ENCODE measurements at places on chromosomes 7 and 10. TPM values are rescaled to one million over a fixed set of nuclear protein-coding genes. Genes with fewer than 3 reads are reported as not detected.

- no peak for DNase-seq
Measured at GRCh38 chr7:43625980-43626379, 43.1 kb downstream of the STK17A start.

The ERVW-1 gene
- not detected for total RNA-seq

- no peak for DNase-seq
Measured at GRCh38 chr10:86868353-86868752, 89.1 kb downstream of the MMRN2 start.

The ITGB8 gene
- total RNA-seq, result 15.4 TPM

The KLF14 gene
- total RNA-seq, result 0.72 TPM

DNA sequence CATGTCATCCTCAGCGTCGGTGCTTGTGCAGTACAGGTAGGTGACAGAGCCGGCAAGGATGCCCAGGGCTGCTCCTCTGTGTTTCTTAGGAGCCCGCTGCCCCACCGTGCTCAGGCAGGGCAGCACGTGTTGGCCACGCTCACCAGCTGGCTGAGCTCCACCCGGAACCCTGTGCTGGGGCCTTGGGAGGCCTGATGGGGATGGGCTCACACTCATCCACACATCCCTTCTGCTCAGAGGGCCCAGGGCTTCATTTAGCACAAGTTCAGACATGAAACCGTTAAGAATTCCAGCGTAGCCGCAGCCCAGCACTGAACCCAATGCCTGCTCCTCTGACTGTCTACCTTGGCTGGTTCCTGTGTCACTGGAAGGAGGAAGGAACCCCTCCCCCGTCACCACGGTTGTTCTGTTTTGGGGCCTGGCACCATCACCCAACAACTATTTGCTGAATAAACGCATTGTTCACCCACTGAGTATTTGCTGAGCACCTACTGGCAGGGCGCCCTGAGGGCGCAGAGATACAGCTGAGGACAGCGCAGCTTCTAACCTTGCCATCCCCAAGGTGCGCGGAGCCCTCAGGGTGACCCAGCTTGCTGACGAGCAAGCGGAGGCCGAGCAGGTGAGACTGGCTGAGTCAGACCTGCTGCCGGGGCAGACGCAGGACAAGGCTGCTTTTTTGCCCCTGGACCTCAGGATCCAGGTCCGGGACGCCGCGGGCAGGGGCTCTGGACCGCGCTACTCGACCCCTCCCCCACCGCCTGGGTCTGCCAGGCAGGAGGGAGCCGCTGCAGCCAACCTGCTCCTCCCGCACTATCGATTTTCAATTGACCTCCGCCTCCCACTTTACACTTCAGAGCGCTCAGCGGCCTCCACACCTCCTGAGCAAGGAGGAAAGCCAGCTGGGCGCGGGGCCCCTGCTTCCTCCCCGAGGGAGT is 50.6 kb upstream of the RET start:
- no peak for DNase-seq

DNA sequence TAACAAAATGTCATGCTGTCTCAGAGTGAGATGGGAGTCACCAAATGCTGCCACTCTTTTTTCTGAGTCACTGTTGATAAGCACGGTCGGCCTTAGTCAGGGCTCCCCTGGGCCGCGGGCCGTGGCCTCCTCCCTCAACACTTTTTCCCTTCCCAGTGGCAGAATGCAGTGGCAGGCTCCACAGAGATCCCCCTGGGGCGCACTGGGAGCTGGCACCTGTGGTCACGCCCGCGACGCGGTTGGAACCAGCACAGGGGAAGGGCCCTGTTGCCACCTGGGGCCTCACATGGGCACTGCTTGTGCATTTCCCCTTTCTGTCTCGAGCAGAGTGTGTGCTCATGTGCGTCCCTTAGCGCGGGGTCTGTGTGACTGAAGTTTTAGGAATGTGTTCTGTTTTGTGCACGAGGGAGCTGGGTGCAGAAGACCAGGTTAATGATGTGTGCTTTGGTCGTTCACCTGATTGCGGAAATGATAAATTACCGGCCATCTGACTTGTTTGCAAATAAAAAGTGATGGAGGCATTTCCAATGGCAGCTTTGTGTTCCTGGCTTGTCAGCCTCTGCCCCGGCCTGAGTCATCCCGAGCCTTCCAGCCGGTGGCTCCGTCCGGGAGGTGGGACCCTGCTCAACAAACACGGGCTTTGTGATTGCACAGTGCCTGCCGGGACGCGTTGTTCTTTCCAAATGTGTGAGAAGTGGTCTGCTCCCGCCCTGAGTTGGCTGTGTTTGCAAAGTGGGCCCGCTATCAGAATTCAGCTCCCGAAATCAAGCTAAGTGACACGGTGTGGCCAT is 100.7 kb downstream of the NKX6-2 start:
- DNase-seq, result no peak

- DNase-seq, result no peak
Measured at GRCh38 chr10:125094806-125095205, 65.6 kb downstream of the CTBP2 start.

The PRKG1 gene
- 36.4 TPM for total RNA-seq

- DNase-seq, result no peak
Measured at GRCh38 chr7:114086537-114086913, 167.7 kb upstream of the PPP1R3A start.

GRCh38 chr10:92413519-92413918 is 122.6 kb downstream of the MARCHF5 start:
- no peak for DNase-seq

- DNase-seq, result no peak
Measured at GRCh38 chr7:21923658-21924057, 22.0 kb downstream of the CDCA7L start.

The ICA1 gene
- total RNA-seq, result 9.7 TPM

DNA sequence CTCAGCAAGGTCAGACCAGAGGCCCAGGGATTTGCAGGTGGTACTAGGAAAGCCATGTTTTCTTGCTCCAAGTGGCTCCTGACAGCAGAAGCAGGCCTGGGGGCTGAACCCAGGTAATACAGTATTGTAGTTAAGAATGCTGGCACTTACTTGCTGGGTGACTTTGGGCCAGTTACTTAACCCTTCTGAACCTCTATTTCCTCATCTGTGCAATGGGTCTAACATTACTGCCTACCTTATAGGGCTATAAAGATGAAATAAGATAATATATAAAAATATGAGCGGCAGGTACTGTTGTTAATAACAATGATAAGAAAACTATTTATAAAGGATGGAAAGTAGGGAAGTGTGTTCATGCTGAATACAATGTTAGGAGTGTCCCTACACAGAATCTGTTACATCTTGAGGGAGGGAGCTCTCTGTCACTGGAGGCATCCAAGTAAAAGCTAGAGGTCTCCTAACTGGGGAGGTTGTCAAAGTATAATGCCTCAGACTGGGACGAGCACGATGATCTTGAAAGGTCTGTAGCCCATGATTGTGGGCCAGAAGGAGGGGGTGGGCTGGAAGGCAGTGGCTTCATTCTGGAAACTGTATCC is 26.9 kb downstream of the ADAMTS14 start:
- DNase-seq, result no peak

- DNase-seq, result no peak
Measured at GRCh38 chr10:31942892-31943291, 14.3 kb upstream of the ARHGAP12 start.

The TMEM176A gene
- 49.5 TPM for total RNA-seq

The MMD2 gene
- not detected for total RNA-seq

DNA sequence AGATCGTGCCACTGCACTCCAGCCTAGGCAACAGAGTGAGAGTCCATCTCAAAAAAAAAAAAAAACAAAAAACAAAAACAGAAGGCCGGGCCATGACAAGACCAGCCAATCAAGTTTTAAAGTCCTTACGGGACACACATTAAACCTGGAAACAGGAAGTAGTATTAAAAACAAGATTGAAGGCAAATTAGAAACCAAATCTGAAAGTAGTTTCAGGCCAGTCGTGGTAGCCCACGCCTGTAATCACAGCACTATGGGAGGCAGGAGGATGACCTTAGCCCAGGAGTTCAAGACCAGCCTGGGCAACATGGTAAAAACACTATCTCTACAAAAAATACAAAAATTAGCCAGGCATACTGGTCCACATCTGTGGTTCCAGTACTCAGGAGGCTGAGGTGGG is 18.1 kb downstream of the PSAP start:
- DNase-seq, result no peak

All from omental fat pad (tissue), 4 donors.